H7 (cell line): ENCODE measurements at places on chromosomes 1 and 21.

DNA sequence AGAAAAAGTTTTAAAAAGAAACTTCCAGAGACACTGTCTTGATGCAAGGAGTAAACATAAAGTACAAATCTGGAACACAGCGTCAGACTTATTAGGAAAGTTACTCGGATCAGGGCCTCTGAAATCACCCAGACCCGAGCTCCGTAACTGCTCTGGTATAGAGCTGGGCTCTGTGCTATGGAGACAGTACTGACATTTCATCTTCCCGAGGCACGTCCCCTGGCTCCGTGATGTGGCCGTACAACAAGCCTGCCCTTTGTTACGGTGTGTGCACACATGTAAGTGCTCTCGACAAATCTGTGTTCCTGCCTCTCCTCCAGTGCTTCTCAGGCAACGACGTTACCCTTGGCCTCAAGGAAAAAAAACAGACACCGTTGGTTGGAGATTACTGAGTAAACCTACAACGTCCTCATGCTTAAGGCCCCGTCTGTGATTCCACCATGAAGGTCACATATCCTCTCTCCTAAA, 107.0 kb upstream of the IRF2BP2 start:
- DNase-seq = no peak

- no peak for DNase-seq
Measured at GRCh38 chr1:17550729-17551584, 11.5 kb downstream of the ARHGEF10L start.

GRCh38 chr1:151905070-151905442, 4.3 kb downstream of the THEM4 start:
- no peak for DNase-seq

- DNase-seq = no peak
Measured at GRCh38 chr1:23726686-23727085, 16.6 kb upstream of the ELOA start.

- peak; percentile 46 for DNase-seq
Measured at GRCh38 chr1:67677408-67677807, 7.6 kb upstream of the GADD45A start.
